CD4-positive, alpha-beta T cell treated with Interleukin-17A for 1 hour (primary cell): ENCODE measurements at places on chromosomes 4 and X.

DNA sequence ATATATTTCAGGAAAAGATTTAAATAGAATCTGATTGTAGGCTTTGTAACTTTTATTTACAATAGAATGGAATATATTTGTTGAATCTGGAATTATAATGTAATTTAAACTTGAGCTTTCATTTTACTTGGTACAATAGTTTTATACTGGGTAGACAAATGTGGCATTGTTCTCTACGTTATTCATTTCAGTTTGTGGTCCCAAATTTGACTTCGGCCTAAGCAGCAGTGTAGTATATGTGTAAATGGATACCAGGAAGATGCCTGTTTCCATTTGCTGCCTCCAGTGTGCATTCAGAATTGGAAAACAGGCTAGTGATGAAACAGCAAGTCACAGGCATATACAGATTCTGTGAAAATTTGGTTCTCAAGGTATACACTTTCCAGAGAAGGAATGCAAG lies 77.8 kb downstream of the CLDN22 start:
- no peak for DNase-seq

- DNase-seq: no peak
Measured at GRCh38 chr4:182893474-182894080, 23.6 kb downstream of the DCTD start.

- DNase-seq: no peak
Measured at GRCh38 chrX:38939067-38939466, 137.8 kb downstream of the MID1IP1 start.

GRCh38 chr4:74402692-74403456 lies 37.9 kb downstream of the EREG start:
- no peak for DNase-seq
